ENCODE measurements at places on chromosomes 5 and 9.

DNA sequence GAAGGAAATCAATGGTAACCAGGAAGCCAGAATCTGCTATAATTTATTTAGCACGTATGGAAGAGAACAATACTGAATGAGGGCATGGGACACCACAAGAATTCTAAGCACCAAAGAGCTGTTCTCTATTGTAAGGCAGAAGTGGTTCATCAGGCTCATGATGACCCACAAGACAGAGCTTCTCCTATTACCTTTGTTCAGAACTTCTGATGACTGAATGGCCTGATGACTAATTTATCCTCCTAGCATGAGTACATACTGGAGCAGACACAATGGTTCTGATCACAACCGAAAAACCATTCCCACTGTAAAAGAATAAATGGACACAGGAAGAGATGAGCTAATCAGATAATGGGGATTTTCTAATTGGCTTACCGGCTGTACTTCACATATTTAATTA, 329.8 kb upstream of the PDE4D start:
- DNase-seq, result no peak

DNA sequence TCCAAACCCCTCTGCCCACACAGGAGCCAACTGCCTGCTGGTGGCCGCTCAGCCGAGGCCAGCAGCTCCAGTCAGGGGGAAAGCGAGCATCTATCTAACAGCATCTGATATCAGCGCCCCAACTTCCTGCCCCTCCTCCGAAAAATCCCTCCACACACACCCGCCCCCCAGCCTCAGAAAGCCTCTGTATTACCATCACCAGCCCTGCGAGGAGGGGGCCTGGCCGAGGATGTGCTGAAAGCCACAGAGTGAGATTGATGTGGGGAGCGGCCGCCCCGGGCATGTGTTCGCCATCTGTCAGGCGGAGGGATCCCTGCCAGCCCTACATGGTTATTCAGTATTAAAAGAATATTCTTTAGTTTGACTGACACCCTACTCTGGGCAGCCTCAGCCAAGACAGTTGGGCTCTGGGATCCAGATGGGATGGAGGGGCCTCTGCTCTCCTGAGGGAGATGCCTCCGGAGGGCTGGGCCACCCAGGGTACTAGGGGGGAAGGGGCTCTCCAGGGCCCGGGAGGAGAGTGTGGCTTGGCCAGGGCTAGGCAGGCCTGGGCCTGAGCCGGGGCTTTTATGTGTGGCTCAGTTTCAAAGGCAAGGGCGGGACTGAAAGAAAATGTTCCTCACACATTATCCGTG, 98.0 kb downstream of the HSD17B3 start:
- no peak for DNase-seq

- no peak for DNase-seq
These were observed 21.2 kb downstream of the HSPB3 start for GRCh38 chr5:54476682-54477081.

DNA sequence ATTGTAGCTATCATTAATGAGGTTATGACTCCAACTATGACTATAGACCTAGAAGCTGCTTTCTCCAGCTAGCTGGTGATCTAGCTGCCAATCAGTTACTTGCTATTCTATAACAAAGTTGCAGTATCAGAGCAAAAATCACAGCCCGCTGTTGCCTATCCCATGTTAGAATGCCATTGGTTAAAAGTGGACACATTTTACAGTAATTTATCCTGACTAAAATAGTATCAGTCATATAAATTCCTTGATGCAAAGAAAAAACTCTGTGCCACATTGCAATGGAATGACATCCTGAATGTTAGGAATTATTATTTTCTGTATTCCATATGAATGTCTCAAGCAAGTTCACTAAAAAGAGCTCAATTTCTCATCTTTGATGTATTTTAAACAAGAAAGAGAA, 626.5 kb downstream of the PDE4D start:
- DNase-seq, result no peak

Data from NCI-H1436 (cell line).